ENCODE measurements at places on chromosomes 12 and 14.

DNA sequence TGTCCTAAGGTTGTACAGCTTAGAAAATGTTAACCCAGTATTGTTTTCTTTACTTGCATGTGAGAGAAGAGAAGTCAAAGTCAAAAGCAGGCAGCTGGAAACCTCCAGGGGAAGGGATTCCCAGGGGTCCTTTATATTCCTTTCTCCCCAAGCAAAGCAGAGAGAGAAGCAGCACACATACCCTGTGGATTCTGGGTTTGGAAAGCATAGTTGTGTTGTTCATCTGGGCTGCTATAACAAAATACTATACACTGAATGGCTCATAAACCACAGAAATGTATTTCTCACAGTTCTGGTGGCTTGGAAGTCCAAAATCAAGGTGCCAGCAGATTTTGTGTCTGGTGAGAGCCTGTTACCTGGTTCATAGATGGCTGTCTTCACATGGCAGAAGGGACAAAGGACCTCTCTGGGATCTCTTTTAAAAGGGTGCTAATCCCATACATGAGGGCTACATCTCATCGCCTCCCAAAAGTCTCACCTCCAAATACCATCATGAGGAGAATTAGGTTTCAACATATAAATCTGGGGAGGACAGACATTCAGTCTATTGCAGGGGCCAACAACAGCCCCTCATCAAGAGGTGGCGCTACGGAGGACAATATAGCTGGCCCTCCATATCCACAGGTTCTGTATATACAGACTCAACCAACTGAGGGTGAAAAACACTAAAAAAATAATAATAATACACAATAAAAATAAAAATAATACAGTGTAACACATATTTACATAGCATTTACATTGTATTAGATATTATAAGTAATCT, 19.3 kb upstream of the PCNX1 start:
- DNase-seq, result no peak

GRCh38 chr14:81839056-81839455, 305.4 kb upstream of the SEL1L start:
- no peak for DNase-seq

- DNase-seq, result no peak
Measured at GRCh38 chr14:102525219-102525928, 15.8 kb upstream of the ANKRD9 start.

DNA sequence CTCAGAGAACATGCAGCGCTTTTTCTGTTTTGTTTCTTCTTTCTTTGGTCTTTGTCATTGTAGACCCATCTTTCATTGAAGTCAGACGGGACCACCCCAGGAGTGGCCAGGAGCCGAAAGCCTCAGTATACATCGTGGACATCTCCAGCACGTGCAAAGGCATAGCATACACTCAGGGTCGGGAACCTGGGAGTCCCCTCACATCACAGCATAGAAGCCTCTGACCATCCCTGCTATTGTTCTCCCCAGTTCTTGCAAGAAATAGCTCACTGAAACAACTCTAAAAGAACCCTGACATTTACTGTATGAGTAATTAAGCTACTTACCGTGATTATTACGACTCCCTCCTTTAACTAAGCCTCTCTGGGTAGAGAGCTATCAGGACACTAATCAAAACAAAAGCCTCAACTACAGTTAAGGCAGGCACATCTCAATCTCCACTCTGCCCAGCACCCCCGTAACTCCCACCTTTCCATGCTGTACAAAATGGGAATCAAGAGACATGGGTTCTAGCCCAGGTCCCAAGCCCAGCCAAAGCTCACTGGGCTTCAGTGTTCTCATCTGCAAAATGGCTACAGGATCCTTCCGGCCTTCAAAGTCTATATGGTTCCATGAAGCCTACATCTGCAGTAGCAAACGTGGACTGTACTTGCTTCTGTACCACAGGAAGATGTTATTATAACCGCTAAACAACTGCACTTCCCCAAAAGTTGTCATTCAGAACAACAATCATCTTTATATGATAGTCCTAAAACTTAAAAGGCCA, 6.7 kb downstream of the CCDC88C start:
- DNase-seq, result no peak

- DNase-seq, result no peak
Measured at GRCh38 chr14:59195912-59196311, 7.4 kb downstream of the DAAM1 start.

DNA sequence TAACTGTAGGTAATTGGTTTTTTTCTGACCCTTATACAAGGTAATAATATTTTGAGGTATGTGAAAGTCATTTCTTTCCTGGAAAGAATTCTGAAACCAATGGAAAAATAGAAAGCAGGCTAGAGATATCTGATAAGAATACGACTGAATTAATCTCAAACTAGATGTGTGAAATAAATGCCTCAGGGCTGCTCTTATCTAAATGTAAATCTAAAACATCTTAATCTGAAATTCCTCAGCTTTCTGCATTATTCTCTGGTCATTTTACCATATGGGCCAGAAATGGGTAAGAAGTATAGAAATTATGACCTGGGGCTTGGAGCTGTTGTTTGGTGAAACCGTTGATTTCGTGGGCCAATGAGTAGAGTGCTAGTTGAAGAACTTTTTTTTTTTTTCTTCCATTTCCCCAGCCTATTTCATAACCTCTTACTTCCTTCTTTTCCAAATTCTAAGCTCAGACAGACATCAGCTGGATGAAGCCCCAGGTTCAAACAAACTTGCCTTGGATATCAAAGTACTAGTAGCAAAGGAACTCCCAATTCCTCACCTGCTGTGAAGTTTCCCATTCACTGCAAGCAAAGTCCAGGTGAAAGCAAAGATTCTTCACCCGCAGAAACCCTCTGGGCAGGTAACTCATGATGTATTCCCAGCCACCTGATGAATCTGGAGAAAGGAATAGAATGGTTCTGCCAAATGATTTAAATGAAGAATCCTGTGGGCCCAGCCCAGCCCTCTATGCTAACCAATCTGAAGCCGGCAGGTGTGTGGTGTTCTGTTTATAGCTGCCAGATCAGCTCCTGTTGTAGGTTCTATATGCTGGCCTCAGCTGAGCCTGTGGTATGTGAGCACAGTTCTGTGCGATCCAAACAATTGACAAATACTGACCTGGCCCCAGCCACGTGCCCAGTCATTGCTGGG, 9.7 kb upstream of the FOS start:
- no peak for DNase-seq

- DNase-seq, result no peak
Measured at GRCh38 chr12:9941838-9942237, 9.7 kb upstream of the CLEC2A start.

DNA sequence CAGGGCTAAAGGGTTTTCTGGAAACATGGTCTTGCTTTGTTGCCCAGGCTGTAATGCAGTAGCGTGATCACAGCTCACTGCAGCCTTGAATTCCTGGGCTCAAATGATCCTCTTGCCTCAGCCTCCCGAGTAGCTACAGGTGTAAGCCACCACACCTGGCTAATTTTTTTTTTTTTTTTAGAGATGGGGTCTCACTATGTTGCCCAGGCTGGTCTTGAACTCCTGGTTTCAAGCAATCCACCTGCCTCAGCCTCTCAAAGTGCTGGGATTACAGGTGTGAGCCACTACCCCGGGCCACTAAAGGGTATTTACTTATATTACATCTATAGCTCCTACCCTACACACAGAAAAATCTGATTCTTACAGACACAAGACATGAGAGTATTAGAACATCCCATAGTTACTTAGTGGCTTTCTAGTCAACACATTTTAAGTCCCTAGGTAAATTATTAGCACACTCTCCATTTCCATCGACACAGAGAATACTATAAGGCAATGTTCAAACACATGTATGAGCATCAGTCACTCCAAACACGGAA, 6.2 kb upstream of the DCAF11 start:
- no peak for DNase-seq

- no peak for DNase-seq
Measured at GRCh38 chr12:131698286-131698685, 12.6 kb upstream of the SFSWAP start.

DNA sequence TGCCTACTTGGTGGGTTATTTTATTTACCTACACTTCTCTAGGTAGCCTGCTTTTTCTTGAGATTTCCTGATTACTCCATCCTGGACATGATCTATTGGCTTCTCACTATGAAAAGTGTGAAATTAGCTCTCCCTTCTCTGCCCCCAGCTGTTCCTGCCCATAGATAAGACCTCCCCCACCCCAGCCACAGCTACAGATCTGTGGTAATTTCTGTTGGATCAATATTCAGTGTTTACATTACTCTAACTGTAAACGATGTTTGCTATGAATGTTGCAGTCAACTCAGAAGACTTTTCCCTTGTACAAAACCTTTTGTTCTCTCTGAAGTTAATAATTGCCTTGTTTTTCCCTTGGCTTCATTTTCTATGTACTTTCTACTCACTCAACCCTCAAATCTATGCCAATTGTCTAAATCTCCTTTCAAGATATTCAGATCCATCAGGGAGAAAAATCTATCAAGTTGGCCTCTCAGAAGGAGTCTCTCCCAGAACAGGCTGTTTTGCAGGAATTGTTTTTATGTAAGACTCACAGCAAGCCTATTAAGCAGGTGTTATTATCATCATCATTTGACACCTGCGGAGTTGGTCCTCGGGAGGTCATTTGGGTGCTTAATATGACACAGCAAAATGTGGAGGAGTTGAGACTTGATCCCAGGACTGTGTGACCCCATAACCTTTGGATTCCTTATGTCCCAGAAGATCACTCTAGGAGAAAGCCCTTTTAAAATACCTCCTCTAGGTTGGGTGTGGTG, 227.4 kb downstream of the SUDS3 start:
- no peak for DNase-seq

DNA sequence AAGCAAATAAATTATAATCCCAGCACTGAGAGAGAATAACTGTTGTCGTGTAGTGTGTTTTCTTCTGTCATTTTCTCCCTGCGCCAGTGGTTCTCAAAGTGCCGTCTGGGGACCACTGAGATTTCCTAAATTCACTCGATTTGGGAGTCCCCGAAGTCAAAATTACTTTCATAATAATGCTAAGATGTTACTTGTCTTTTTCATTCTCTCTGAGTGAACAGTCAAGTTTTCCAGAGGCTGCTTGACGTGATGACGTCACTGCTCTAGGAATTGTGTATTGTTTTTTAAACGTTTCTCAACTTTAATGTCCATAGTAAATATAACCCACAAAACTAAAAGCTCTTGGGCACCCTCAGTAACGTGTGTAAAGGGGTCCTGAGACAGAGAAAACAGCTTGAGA, 796 bp upstream of the POP5 start:
- no peak for DNase-seq

- DNase-seq, result no peak
Measured at GRCh38 chr12:104600036-104600712, 143.4 kb downstream of the CHST11 start.

GRCh38 chr12:123655420-123655819, 15.5 kb upstream of the TCTN2 start:
- no peak for DNase-seq

All from stimulated activated CD4-positive, alpha-beta T cell treated with anti-CD3 and anti-CD28 coated beads, Interleukin-12 subunit alpha, Interleukin-12 subunit beta, amount 100 ng/mL, for 24 hours (primary cell).